Activated CD4-positive, alpha-beta T cell treated with anti-CD3 and anti-CD28 coated beads, Interleukin-2, amount 10 ng/mL, durations not matched to agents 24 days and 14 days (primary cell): ENCODE measurements at places on chromosomes 13 and 19. TPM values are rescaled to one million over a fixed set of nuclear protein-coding genes. Genes with fewer than 3 reads are reported as not detected.

ATP8B3 gene
- total RNA-seq: 3.6 and 4.2 TPM in 2 replicates

GRCh38 chr13:23140492-23140891 is 40.3 kb upstream of the SGCG start:
- DNase-seq: no peak

- peak; percentile 83 for DNase-seq
Measured at GRCh38 chr13:30618186-30618929, 638 bp downstream of the USPL1 start.

DNA sequence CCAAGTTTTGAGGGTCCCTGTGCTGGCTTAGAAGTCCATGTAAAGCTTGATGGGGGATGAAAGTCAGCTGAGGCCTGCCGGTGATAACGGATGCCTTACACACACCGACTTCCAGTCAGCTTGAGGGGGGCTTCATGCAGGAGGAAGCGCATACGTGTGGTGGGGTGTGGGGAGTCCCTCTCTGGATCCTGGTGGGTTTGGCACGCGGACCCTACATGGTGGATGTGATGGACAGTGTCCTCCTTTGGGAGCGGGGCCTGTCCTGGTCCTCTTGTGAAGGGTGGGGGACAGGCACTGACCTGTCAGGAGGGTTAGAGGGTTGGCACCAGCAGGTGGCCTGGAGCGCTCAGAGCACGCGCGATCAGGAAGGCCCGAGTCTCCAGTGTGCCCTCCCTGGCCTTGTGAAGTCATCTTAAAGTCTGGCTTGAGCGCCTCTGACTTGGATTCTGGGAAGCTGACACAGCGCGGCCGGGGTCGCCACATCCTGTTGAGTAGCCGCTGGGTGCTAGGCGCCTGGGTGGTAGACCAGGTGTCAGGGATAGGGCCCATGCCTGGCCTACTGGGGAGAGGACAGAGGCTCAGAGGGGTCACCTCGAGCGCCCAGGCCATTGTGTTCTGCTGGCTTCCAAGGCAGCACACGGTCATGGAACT is 2.9 kb downstream of the DAZAP1 start:
- no peak for DNase-seq

DNA sequence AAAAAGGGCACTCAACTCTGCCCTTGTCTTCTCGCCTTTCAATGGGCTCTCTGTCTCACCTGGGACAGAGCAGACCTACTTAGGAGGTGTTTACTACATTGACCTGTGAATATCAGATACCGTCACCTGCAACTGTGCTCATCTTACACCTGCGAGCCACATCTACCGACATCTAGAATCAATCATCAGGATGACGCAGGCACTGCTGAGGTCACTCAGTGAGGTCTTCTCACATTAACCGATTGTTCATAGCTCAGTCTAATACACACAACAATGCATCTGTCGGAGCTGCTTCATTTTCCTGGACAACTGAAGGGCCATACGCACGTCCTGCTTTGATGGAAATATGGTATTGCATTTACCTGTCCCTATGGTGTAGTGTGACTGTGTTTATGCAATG is 211.9 kb downstream of the FGF9 start:
- no peak for DNase-seq

DNA sequence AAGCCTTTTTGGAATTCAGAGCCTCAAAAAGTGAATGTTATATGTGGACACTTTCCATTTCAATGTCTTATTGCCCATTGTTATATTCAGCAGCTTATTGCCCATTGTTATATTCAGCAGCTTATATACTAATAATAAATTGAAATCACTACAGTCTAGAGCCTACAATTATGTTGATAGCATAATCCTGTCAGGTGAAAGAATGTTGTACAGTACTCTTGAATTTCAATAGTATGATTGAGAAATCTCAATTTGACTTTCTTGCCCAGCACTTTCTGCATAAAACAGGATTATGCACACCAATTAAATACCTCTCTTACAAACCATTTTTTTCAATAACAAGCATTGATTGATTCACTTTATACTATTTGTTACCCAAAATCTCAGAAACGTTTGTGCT is 260.8 kb downstream of the PCDH9 start:
- no peak for DNase-seq

DNA sequence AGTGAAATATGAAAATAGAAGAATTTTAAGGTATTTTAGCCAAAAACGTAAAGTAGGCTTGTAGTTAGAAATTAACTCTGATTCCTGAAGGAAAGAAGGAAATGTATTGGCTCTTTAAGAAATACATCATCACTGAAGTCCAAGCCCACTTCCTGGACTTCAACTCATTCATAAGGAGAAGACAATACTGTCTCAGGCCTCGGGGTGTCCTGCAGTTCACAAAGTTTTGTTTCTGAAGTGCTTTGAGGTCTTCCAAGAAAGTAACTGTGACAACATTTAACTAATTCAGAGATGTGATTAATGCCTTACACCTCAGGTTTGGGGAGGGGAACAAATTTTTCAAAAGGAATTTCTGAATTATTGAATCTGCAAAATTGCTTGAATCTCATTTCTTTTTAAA is 65.8 kb upstream of the STARD13 start:
- DNase-seq: no peak

DNA sequence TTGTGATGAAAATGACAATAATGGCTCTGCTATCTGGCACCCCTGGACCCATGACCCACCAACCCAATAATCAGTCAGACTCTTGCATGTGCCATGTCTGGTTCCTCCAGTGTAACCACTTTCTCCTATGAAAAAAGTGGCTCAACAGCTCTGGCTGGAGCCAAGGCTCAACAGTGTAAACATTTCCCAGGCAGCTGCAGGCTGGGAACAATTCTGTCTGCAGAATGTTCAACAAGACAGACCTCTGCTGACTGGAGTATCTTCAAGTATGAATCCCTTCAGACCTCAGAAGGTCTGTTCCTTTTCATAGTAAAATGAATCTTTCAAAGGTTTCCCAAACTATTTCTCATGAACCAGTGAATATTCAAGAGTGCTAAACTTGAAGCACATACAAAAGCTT is 410.1 kb upstream of the HTR2A start:
- DNase-seq: no peak

- no peak for DNase-seq
Measured at GRCh38 chr13:45705918-45706317, 3.8 kb downstream of the CBY2 start.
